ENCODE measurements at places on chromosomes 6 and 20.

- no peak for DNase-seq
Observed at GRCh38 chr6:156111913-156112312, 656.3 kb upstream of the NOX3 start.

DNA sequence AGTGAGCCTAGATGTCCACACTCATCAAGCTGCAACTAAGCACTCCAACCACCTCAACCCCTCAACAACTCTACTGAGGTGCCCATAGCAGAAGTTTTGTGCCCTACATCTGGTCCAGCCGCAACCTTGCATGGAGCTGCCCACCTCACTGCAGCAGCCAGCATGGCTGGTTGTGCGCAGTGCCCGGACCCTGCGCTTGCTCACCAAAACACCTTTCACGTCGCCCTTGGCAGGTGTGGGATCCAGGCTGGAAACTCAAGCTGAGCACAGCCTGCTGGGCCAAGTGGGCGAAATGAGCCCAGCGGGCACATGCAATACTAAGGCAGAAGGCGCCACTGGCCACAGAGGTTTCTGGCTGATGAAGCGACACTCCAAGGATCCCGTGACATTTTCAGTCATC is 902.4 kb downstream of the TBC1D32 start:
- no peak for DNase-seq

- no peak for DNase-seq
Observed at GRCh38 chr6:24191346-24191745, 65.3 kb downstream of the NRSN1 start.

GRCh38 chr6:3041147-3041546 is 27.1 kb upstream of the RIPK1 start:
- no peak for DNase-seq

DNA sequence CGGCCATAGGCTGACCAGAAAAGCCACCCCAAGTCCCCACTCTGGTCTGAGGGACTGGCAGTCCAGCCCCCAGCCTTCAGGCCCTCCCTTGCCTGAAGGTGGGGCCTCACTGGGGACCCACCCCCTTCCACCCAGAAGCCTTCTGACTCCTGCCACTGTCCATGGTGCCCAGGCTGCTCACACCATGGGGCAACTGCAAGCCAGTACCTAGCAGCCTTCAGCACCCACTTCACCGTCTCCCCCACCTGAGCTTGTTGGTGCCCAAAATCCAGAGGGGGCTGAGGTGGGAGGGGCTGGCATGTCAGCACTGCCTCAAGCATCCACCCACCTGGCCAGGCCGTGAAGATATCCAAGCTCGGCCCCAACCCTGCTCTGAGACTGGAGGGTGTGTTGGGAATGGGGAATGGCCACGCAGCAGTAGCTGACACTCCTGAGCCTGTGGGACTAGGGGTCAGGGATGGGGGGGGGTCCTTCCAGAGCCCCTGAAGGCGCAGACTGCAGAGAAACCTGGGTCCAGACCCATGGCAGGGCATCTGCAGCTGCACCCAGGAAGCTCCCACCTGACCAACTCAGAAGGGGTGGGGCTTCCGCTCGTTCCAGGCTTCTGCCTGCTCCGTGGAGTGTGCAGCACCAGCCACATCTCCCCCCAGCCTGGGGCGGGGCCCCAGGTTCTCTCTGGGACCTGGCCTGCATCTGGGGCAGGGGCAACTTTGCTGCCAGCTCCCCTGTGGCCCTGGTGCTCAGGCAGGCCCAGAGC is 942.1 kb upstream of the EPHA7 start:
- DNase-seq = no peak

- DNase-seq = no peak
Observed at GRCh38 chr6:41462033-41462432, 84.1 kb upstream of the FOXP4 start.

DNA sequence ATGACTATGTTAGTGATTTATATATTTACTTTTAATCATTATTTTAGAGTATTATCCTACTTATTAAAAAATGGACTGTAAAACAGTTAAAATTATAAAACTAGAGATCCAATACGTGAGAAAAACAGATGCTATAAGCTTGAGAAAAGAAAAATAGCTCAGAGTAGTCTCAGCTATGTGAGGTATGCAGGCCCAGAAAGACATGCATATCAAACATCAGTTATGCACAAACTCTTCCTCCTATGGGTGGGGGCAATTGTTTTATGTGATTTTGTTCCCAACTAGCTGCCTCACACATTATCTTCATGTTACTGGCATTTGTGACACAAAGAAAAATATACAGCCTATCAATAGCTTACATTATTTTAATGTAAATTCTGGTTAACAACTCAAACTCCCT is 28.8 kb downstream of the RARS2 start:
- DNase-seq = no peak

DNA sequence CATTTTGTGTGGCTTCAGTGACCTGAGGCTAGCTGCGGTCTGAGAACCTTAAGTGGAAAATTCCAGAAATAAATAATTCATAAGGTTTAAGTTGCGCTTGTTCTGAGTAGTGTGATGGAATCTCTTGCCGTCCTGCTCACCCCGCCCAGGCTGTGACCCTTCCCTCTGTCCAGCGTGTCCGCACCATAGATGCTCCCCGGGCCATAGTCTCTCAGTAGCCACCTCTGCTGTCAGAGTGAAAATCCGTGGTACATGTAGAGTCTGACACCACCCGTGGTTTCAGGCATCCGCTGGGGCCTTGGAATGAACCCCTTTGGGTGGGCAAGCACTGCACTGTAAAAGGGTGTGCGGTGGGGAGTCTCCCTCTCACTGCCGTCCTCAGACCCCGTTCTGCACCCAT is 11.7 kb downstream of the UNC93A start:
- DNase-seq = no peak

GRCh38 chr20:61314326-61315010 is 62.4 kb downstream of the CDH4 start:
- no peak for DNase-seq

GRCh38 chr6:9825526-9825925 is 589.3 kb downstream of the TFAP2A start:
- DNase-seq = no peak

- no peak for DNase-seq
Observed at GRCh38 chr6:4786996-4787395, 10.8 kb downstream of the CDYL start.

DNA sequence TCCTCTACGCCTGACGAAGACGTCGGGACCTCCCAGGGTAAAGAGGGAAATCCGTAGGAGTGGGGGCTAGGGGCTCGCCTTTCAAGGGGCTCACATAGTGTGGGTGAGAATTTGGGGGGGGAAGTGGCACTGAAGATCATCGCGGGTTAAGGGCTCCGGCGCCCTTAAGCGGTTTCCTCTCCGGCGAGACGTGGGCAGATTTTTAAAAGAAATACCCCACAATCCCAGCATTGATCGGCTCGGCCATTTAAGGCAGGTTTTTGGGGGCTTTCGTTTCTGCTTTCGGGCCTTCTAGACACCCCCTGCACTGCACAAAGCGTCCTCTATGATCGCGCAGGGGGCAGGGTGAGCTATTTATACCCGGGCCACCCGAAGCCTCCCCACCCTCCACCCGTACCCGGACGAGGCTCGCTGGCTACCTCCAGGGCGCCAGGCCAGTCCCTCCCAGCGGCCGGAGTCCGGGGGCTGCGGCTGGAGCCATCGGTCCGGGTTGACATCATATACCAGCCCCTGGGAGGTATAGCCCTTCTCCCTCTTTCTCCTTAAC is 1.2 kb downstream of the NKX2-2 start:
- DNase-seq = no peak

Measured in HFFc6 (cell line).